ENCODE measurements at places on chromosomes 12 and 14.
A peak's percentile ranks its signal among the peaks of the same experiment; 100 is the strongest.

GRCh38 chr12:17999174-17999801, 90.7 kb downstream of the RERGL start:
- DNase-seq = no peak

GRCh38 chr14:100712490-100712889, 14.2 kb upstream of the DLK1 start:
- no peak for DNase-seq

GRCh38 chr12:65084579-65084978, 36.5 kb downstream of the WIF1 start:
- DNase-seq = peak; percentile 8

DNA sequence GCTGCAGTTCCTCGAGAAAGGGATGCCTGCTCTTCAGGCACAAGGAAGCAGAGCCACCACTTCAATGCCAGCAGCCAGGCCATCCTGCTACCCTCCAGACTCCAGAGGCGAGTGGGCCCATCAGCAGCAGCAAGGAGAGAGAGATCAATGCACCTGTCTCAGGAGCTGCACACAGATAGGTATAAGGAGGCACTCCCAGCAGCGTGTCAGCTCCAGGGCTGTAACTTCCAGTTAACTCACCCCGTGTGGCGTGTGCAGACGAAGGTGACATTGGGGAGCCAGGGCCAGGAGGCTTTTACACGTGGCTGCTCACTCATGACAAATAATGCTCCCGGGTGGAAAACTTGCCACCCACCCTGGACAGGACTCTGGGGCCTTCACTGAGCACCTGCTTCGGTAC, 24.2 kb downstream of the GALNT16 start:
- no peak for DNase-seq

DNA sequence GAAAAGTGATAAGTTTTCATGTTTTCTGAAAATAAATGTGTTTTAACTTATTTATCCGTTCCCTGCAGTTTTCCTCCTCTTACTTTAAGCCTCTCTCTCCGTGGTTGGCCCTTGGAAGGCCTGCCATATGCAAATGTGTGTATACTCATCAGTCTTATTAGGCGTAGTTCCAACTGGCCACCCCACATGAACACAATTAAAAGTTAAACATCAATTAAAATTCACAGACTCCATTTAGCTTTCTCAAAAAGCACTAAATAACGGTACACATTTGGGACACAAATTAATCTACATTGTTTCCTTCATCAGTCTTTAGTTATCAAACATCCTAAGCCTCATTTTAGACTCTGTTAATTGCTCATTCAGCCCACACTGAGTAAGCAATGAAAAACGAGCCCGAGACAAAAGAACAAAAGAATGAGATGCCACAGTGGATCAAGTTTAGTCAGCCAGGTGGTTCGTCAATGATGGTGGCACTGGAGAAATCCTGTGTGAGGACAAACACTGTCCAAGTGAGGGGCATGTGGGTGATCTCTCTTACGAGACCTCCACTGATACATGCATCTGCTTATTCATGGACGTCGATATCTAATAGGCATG, 76.0 kb upstream of the TMCC3 start:
- no peak for DNase-seq

DNA sequence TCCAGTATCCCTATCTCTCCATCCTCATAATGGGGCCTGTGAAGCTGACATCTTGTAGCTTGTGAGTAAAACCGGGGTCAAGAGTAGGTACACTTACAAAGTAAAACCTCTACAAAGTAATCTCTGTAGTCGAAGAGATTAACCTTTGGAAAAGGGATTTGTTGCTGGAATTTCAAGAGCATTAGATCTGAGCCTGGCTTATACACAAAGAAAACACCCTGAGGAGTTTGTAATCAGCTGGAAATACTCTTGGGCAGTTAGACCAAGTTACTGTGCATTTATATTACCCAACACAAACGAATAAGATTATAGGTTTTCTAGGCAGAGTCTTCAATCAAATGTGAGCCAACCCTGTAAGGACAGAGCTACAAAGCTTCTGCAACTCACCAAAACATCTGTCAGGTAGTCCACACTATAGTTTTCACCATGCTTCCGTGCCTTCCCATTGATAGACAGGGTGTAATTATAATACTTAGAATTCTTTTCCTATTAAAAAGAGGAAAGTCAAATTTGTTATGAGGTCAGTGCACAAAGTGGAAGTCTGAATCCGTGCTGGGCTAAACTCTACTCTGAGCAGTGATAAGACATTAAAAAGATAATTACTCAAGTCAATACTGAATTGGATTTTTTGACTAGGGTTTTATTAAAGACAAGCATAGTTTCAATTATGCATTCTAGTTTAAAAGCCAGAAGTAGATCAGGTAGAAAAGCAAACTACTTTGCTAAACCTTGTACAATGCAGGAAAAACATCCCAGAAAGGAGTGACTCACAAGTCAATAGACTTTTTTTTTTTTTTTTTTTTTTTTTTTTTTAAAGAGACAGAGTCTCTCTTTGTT, 14.6 kb downstream of the GNS start:
- DNase-seq = no peak

- no peak for DNase-seq
Measured at GRCh38 chr14:21001218-21001617, 2.1 kb downstream of the SLC39A2 start.

- DNase-seq = no peak
Measured at GRCh38 chr12:102970780-102971179, 13.3 kb downstream of the ASCL1 start.

- DNase-seq = no peak
Measured at GRCh38 chr14:100445436-100446088, 122.4 kb downstream of the SLC25A47 start.

DNA sequence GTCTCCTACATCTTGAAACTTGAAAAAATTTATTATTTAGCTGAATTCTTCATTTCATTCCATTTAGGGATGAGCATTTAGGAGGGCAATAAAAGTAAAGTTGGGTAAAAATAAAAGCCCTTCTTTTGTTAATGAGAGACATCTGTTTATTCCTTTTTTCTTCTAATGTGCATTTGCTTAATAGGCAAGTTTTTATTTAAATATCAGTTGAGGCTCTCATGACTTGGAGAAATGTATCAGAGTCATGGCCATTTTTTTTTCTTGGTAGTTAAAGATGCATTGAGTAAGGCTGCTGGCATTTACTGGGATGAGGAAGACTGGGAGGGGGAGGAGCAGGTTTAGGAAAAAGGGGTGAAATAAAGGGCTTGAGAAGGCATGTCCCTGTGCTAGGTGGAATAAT, 609.9 kb upstream of the TMEM132C start:
- no peak for DNase-seq

DNA sequence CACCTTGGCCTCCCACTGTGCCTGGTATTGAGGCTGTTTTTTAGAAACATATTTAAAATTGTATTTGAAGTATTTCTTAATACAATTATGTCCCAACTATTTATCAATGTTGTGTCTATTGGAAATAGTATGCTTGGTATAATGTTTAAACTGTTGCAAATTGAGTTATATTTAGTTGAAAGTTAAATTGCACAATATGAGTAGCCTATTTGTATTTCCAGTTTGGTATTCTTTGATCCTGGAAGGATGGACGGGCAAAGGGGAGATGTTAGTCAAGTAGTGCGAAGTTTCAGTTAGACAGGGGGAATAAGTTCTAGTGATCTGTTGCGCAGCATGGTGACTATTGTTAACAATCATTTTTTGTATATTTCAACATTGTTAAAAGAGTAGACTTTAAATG, 111.5 kb downstream of the NUBPL start:
- no peak for DNase-seq

DNA sequence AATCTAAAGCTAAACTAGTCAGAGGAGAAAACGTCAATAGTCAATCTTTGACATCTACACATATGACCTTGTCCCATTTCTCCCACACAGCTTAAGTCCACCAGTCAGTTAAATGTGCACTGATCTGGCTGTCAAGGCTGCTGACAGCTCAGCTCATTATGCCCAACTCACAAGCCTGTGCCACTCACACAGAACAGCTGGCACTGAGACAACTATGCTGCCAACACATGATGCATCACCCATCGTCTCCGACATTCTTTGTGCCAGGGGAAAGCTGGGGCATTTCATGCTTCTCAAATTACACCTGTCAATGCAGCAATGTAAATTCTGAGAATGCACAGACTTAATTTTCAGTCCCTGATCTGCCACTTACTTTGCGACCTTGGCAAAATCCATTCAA, 25.3 kb downstream of the GNS start:
- no peak for DNase-seq

DNA sequence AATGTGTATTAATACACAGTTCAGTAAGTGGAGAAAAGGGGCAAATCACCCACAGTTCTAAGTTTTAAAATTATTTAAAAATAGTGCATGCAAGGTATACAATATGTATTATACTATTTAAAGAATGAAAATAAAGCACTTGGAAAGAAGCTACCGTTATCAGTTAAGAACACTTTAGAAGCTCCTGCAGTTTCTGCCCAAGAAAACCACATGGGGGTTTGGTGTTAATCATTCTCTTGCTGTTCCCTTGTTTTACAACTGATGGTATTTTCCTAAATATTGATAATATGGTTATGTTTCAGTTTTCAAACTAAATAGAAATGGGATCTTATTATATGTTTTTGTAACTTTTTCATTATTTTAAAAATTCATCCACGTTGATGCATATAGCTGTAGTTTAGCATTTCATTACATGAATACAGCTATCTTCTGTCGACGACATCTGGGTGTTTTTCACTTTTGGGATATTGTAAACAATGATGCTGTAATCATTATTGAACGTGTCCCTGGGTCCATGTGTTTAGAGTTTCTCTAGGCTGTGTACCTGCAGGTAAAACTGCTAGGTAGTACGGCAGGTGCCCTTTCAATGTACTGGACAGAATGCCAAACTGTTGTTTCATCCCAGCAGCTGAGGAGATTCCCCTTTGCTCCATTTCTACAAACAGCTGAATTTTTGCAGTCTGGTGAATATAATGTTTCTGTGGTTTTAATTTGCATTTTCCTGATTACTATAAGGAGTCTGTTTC, 64.1 kb downstream of the APPL2 start:
- no peak for DNase-seq

- no peak for DNase-seq
Measured at GRCh38 chr14:58098507-58098906, 53.5 kb downstream of the ARMH4 start.

- no peak for DNase-seq
Measured at GRCh38 chr14:69582212-69582611, 7.5 kb upstream of the CCDC177 start.

DNA sequence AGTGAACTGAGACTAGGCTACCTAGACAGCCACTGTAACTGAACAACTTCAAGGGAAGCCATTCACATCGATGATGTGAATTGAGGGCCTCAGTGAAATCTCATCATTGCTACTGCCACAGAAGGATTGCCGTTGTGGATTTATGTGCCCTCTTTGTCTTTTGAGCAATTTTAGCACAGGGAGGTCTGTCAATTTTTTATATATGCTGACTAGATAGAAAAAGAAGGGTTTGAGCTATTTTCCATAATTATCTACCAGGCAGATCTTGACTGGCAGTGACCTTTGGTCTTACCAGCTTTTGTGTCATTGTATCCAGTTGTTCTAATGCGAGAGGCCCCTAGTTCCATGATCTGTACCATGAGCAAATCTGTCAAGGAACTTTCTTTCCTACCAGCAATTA, 179.4 kb downstream of the ERC1 start:
- DNase-seq = no peak

DNA sequence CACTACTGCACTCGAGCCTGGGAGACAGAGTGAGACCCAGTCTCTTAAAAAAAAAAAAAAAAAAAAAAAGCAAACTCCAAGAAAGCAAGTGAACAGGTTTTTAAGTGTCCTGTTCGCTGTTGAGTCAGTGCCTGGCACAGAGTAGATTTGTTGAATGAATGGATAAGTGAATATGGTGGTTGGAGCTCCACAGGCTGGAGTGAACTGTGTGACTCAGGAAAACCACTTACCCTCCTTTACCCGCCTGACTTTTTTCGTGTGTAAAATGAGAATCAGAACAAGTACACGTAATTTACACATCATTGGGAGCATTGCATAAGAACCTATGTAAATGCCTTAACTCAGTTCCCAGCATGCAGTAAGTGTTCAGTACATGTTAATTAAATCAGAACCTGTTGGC, 24.0 kb upstream of the ESRRB start:
- DNase-seq = no peak

DNA sequence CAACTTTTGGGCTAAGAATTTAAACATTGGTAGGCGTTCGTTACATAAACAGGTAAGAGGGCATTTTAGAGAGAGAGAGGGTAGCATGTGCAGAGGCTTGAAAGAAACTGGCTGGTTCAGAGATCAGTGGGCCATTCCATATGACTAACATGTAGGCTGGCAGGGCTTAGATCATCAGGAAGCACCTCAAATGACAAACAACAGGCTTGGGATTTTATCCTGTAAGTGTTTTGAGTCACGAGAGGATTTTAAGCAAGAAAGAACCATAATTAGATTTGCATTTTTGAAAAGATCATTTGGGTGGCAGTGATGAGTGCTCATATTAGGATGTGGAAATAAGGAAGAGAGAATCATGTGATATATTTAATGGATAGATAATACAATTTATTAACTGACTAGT, 8.7 kb upstream of the PLEKHA5 start:
- DNase-seq = no peak

- DNase-seq = no peak
Measured at GRCh38 chr12:86710109-86710508, 453.9 kb upstream of the MGAT4C start.

DNA sequence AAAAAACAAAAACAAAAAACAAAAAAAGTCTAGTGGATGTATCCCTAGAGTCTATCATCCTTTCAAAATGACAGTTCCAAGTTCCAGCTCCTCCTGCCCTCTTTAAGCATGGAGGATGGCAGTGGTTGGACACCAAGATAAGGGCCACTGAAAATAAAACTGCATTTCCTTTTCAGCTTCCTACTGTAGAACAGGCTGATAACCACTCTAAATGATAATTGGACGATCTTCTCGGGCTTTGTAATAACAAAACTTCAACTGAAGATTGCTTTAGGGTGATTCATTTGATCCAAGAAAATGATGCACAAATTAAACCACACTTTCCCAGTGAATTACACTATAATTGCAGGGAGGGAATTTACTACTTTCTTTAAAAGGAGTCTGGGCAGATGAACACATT, 42.2 kb upstream of the CRACR2A start:
- DNase-seq = no peak

GRCh38 chr12:52913431-52913821, 8.6 kb upstream of the KRT8 start:
- DNase-seq = no peak

DNA sequence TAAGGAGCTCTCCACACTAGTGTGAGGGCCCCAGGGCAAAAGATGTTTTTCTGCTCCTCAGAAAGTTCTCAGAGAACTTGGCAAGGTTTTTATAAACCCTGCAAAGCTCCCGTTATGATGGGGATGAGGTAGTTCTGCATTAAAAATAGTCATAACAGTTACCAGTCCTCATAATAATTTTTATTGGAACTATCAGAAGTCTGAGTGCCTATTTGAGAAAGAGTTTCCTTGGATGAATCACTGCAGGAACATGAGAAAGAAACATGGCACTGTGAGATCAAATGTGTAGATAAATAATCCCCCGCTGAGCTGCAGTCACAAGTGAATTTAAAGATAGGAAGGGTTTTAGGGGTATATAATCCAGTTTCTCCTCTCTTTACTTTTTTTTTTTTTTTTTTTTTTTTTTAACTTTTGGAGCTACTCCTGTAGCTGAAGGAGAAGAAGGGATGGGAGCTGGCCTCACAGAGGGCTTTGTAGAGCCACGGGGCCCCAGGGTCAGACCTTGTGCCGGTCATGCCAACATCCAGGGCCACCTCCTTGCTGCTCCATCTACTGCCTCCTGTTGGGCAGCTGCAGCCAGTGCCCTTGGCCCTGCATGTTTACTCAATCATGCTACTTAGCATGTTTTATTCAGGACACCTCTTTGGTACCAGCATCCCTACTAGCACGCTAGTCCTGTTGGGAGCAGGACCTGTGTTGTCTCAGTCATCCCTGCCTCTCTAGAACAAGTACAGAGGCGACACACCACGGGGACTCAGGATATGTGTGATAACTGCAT, 39.5 kb downstream of the EVL start:
- DNase-seq = no peak
